ENCODE measurements at places on chromosomes 6 and 20. TPM values are rescaled to one million over a fixed set of nuclear protein-coding genes. Genes with fewer than 3 reads are reported as not detected.

TNNC2 gene
- total RNA-seq: not detected

FKBP1C gene
- 2.0 TPM for total RNA-seq

SLC26A8 gene
- total RNA-seq: not detected

DYNLT2 gene
- total RNA-seq: 2.5 TPM

SLC44A4 gene
- 0.34 TPM for total RNA-seq

GPR63 gene
- total RNA-seq: 2.9 TPM

HTR1B gene
- not detected for total RNA-seq

OLIG3 gene
- total RNA-seq: 0.17 TPM

BMP7 gene
- 0.80 TPM for total RNA-seq

HS3ST5 gene
- total RNA-seq: not detected

GNL1 gene
- 49.4 TPM for total RNA-seq

PAK5 gene
- total RNA-seq: not detected

ZBTB2 gene
- 28.0 TPM for total RNA-seq

C20orf202 gene
- not detected for total RNA-seq

MAFB gene
- 0.12 TPM for total RNA-seq

WFDC5 gene
- total RNA-seq: not detected

CTCFL gene
- not detected for total RNA-seq

TULP1 gene
- not detected for total RNA-seq

C6orf141 gene
- total RNA-seq: not detected

CST5 gene
- total RNA-seq: not detected

SNX14 gene
- 42.7 TPM for total RNA-seq

ATP6V1G2 gene
- 1.4 TPM for total RNA-seq

TREML1 gene
- not detected for total RNA-seq

IBTK gene
- 34.9 TPM for total RNA-seq

TBXT gene
- total RNA-seq: not detected

ADGB gene
- not detected for total RNA-seq

BNIP5 gene
- total RNA-seq: not detected

CARMIL1 gene
- 1.9 TPM for total RNA-seq

NHSL1 gene
- total RNA-seq: 1.2 TPM

PCNA gene
- 377 TPM for total RNA-seq

MCCD1 gene
- total RNA-seq: not detected

POLH gene
- total RNA-seq: 62.5 TPM

SLC22A16 gene
- not detected for total RNA-seq

SLC22A1 gene
- total RNA-seq: 4.0 TPM

C6orf15 gene
- total RNA-seq: not detected

CRISP2 gene
- not detected for total RNA-seq

GSTA2 gene
- not detected for total RNA-seq

UST gene
- total RNA-seq: 0.10 TPM

SOX4 gene
- total RNA-seq: 1.2 TPM

HLA-DPB1 gene
- 99.1 TPM for total RNA-seq

EYA2 gene
- not detected for total RNA-seq

THBS2 gene
- not detected for total RNA-seq

CHMP4B gene
- 78.0 TPM for total RNA-seq

PNPLA1 gene
- not detected for total RNA-seq

TBP gene
- total RNA-seq: 25.7 TPM

All from T-helper 1 cell treated with Interleukin-12 subunit alpha and Interleukin-12 subunit beta and Interleukin-4 antibody, amounts not matched to agents 30 ng/mL and 1 ng/mL, for 36 hours (primary cell).